ENCODE measurements at places on chromosomes 6 and 20.
A peak's percentile ranks its signal among the peaks of the same experiment; 100 is the strongest.

DNA sequence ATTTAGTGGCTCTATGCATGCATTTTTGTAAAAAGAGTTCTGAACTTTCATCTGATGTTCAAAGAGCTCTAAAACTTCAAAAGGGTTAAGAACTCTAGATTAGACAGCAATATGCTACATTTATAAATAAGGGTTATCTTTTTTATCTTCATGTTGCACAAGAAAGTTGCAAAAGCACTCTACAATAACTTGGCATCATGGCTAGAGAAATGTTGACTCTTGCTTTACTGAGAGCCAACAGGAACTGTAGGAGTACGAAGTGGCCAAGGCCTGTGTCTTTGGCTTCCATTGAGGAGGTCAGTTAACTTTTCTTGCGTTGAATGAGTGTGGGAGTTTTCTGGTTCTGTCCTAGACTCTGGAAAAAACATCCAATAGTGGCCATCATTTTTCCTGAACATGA lies 516.9 kb downstream of the TFAP2B start:
- no peak for DNase-seq

DNA sequence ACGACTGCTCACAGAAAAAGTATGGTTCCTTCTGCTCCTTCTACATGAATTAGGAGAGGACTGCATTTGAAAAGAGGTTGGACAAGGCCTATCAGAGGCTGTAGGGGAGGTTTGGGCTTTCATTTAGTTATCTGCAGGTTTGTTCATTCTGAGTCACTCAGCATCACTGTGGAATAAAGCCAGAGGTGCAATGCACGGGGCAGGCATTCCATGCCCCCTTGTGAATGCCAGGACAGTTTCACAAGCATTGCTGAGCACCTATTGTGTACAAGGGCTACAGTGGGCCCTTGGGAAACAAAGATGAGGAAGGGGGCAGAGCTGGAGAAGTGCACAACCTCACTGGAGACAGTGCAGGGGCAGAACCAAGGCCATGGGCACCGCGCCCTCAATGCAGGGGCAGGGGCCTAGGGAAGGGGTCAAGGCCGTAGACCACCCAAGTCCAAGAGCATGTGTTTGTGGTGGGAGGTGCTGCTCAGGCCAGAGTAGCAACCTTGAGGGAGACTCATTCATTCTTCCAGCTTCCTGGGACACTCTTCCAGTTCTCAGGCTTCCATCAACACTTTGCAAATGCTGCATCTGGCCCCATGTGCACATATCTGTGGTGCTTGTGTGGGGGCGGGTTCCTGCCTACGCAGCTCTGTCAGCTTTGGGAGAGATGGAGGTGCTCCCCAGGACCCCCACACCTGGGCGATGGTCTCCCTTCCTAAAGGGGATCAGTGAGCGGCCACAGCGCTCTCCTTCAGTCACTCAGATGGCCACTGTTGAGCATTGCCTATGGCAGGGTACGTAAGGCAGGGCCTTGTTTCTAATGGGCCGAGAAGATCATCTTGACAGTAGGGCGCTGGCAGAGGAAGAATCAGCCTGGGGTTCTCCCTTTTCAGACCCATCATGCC lies 204.5 kb downstream of the SYNDIG1 start:
- DNase-seq = no peak

DNA sequence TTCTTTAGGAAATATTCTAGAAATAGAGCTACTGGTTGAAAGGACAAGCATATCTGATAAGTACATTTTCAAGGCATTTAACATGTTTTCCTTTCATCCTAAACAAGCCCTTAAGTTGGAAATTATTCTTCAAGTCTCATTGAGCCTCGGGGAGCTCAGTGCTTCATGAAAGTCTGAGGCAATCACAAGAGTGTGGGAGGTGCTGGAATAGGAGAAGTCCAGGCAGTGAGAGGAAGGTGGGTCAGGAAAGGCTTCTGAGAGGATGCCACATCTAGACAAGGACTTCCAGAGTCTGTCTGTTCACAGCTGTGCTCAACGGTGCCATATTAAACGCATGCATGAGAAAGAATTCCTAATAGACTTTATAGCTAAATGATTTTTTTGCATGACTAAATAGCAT lies 69.8 kb downstream of the CD83 start:
- no peak for DNase-seq

DNA sequence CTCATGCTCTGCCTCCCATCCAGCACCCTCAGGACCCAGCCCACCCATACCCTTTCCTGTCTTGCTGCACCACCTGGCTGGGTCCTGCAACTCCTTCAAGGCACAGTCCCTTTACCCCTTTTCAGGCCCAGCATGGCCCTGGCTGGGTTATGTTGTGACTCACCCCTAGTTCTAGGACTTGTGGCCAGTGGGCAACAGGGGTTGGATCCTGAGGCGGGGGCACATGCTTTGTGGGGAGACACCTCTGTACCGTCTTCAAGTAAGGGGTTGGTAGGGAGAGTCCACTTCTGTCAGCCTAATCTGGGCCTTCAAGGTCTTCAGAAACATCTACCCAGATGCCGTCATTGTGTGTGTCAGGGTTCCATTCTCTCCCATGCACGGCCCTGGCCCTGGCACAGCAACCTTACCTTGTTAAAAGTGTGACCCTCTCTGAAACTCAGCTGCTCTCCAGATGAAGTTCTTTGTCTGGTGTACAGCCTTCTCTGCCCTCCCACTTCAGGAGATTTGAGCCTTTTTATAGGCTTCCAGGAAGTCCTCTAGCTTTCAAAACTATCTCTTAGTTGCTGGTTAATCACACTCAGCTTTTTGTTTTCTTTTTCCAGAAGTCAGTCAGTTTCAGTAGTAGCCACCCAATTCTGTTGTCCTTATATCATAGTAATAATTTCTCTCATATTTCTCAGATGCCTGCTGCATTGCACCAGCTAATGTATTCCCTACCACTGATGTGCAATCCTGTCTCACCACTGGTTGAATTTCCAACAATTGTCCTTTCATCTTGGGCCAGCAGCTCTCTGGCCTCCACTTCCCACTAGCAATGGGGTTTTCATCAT lies 107.3 kb downstream of the NRN1 start:
- no peak for DNase-seq

DNA sequence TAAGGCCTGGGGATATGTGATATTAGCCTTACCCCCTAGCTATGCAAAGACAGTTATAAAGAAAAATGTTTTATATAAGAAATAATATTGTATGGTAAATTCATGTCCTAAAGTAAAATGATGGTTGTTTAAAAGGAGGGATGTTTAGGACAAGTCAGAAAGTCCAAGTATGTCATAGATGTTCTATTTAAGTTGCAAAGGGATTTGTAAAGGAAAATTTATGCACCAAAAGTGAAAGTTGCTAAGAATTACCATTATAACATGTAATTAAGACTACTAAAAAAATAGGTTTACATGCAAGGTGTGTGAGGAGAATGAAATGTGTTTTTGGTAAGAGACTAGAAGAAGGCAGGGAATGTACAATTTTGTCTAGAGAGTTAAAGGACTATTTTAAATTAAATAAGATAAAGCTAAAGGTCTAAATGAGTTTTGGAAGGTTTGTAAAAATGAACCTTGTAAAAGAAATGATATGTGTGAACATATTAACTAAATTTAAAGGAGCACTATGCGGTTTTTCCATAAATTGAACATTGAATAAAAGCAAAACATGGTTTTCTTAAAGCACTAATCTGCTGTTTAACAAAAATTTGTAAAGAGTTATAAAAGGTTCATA lies 22.7 kb upstream of the GOPC start:
- DNase-seq = no peak

DNA sequence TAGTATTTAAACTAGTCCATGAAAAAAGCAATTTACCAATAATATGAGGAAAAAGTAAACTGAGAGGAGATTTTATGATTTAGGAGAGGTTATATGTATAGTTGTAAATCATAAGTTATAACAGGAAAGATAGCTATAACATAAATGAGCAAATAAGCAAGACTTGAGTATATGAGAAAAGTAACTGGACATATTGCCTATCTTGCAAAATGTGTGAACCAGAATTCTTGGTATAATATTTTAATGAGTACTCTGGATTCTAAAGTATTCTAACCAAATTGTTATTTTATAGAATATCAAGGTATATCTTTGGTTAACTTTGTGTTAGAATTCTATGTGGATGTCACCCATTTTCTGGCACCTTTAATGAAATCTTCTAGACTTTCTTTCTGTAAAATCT lies 124.6 kb downstream of the PHF3 start:
- DNase-seq = no peak

- peak; percentile 78 for DNase-seq
Observed at GRCh38 chr6:155472886-155473285, 17.2 kb upstream of the NOX3 start.

- DNase-seq = no peak
Observed at GRCh38 chr20:37869334-37869861, 33.5 kb upstream of the VSTM2L start.

DNA sequence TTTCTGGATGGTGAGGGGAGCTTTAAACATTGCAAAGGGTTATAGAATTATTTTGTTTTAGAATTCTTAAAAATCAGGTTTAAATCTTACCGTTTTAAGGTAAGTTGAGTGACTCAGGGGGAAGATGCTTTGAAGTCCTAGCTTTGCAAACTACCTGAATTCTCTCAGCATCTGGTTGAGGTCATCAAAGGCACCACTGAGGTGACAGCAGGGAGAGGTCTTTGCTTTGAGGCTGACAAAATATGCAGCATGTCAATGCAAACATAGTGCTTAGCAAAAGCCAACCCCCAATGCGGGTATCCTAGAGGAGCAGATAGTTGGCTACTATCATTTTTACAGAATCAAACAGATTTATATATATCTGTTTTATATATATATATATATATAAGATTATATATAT lies 219.5 kb downstream of the SLC24A3 start:
- DNase-seq = no peak

- DNase-seq = no peak
Observed at GRCh38 chr20:19620446-19620845, 137.6 kb upstream of the RIN2 start.

GRCh38 chr6:109978174-109979032 lies at the start of gene GPR6:
Gene GPR6, plus strand, starts transcription at chr6:109978311. Its CDS starts 802 bp downstream, at chr6:109979113.
- DNase-seq = peak; percentile 2

DNA sequence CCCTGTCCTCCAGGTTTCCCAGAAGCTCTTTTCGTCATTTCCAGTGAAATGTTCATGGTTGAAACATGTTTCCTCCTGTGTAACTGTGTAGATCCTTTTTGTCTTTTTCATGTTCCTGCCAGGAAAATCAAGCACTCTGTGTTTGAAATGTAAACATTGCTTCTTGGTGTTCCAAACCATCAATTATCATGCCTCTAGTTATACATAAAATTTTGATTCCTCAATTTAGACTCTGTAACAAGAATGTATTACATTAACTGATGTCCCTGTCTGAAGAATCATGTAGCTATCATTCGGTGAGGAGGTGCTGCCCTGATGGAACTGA lies 546.3 kb upstream of the CITED2 start:
- DNase-seq = no peak

GRCh38 chr6:83160167-83160566 lies 32.9 kb downstream of the PGM3 start:
- DNase-seq = no peak

GRCh38 chr20:1389703-1390580 lies 2.9 kb downstream of the FKBP1A start:
- DNase-seq = no peak

- no peak for DNase-seq
Observed at GRCh38 chr6:24480705-24481104, 8.7 kb downstream of the GPLD1 start.

- DNase-seq = no peak
Observed at GRCh38 chr20:43787937-43788336, 61.1 kb upstream of the GTSF1L start.

DNA sequence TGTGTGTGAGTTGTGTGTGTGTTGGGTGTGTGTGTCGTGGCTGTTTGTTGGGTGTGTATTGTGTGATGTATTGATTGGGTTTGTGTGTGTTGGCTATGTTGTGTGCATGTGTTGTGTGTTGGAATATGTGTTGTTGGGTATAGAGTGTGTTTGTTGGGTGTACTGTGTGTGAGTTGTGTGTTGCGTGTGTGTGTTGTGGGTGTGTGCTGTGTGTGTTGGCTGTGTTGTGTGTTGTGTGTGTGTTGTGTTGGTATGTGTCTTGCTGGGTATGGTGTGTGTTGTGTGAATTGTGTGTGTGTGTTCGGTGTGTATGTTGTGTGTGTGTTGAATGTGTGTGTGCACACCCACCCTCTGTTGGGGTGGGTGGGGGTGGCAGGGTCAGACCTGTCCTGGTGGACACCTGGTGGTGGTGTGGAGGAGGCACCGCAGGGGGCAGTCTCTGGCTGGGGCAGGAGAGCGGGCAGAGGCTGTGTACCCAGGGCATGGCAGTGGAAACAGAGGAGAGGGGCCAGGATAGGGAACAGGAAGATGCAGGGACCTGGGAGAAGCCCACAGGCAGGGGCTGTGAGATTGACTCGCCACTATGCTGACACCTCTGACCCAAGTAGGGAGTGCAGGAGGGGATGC lies 25.5 kb upstream of the PXDC1 start:
- no peak for DNase-seq

DNA sequence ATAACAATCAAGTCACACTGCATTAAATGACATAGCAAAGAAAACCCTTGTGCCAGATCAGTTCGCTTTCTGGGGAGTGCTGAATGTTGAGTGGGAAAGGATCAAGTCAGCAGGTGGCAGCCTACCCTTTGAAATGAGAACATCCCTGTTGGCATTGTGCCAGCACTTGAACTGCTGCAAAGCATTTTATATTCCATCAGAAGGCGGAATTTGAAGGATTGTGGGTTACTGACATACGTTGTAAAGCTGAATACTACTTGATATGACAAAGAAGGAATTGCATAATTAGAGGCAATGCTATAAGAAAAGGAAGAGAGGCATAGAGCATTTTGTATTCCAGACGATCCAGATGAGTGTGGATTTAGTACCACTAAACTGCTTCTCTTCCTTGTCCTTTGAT lies 26.5 kb downstream of the BCKDHB start:
- peak; percentile 82 for DNase-seq

DNA sequence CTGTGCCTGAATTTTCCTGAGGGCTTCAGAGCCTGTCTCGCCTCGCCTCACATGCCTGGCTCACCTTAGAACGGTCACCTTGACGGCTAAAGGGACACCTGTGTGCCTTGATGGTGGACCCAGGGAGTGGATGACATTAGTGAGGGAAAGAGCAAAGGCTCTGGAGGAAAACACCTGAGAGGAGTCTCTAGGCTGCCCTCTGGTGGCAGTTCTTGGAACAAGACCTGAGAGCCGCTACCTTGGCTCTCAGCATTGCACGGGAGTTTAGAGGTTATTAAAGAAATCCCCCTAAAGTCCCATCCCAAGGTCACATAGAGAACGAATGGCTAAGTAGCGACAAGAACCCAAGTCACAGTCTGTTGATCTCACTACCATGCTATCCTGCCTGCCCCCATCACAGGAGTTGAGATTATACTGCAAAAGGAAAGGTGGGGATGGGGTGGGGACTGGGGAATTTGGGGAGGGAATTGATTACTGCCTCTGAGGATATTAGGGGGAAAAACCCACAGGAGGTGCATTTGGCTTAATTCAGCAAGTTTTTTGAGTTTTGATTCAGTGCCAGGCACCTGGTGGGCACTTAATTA lies 7.9 kb upstream of the CDSN start:
- no peak for DNase-seq

DNA sequence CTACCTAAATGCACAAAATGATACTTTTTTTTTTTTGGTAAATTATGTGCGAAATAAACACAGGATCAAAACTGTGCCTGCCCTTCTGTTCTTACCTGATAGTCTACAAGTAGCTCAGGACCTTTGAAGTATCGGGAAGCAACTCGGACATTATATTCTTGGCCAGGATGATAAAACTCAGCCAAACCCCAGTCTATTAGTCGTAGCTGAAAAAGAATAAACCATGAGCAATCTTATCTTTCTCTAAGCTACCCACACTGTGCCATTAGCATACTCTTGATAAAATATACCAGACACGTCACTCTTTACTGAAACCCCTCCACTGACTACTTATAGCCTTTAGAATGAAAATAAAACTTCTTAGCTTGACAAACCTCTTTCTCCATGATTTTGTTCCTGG lies 29.8 kb upstream of the TBC1D20 start:
- DNase-seq = no peak
